COR-L47 (cell line): ENCODE measurements at places on chromosomes 6 and 20.
A peak's percentile ranks its signal among the peaks of the same experiment; 100 is the strongest.

DNA sequence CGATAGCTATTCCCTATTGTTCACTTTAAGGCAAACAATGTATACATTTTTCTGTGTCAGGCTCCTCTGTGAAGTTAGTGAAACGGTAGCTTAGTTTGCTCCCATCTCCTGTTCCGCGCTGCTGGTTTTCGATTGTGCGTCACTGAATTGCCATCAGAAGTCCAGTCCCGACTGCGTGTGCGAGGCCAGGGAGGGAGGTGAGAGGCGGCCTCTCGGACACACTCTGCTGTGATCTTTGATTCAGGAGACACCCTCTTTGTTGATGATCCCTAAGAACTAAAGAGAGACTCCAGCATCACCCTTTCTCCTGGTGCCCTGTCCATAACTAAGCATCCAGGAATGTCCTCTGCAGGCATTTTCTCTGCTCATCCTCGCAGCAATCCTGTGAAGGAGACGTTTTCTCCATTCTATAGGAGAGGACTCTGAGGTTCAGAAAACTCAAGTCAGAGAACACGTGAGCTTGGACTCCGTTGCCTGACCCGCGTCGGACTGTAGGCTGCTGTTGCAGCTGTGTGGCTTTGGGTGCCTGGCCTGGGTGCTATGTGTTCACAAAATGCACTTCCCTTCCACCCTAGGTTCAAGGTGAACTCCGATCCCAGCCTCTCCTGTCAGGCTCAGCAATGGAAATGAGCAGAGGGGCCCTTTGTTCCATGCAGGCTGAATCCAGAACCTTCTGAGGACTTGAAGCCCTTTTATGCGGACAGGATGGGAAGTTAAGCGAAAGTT is 24.1 kb upstream of the UNC93A start:
- no peak for DNase-seq

- peak; percentile 14 for DNase-seq
Observed at GRCh38 chr6:89351671-89352277, 748 bp downstream of the UBE2J1 start.

DNA sequence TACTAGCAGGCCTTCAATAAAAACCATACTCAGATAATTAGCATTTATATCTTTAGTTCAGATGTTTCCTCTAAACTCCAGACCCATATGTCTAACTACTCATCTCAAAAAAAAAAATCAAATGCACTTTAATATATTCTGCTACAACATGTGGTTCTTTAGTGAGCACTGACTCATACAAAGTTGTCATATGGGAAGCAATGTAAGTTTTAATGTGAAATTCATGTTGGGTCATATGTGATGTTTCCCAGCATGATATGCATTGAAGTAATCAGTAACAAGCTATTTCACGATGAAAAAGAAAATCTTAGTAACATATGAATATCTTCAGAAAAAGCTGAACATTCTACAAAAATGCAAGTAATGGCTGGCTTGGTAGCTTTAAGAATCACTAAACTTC is 859.7 kb upstream of the ADGRB3 start:
- no peak for DNase-seq

DNA sequence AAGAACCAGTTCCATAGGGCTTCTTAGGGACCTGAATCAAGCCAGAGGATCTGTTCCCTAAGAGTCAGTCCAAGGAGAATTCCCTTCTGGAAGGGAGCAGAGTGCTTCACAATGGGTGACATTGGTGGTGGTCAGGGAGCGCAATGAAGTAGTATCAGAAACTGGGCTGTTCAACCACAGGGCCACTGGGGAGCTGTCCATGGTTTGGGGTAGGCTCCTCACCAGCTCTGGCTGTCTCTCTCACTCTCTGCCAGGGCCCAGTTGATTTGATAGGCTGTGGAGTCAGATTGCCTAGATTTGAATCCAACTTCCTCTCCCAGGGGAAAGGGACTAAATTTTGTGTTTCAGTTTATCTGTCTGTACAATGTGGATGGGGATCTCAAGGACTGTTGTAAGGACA is 36.7 kb upstream of the CHD6 start:
- DNase-seq = no peak

GRCh38 chr20:24051160-24051559 is 62.6 kb upstream of the GGTLC1 start:
- DNase-seq = no peak

DNA sequence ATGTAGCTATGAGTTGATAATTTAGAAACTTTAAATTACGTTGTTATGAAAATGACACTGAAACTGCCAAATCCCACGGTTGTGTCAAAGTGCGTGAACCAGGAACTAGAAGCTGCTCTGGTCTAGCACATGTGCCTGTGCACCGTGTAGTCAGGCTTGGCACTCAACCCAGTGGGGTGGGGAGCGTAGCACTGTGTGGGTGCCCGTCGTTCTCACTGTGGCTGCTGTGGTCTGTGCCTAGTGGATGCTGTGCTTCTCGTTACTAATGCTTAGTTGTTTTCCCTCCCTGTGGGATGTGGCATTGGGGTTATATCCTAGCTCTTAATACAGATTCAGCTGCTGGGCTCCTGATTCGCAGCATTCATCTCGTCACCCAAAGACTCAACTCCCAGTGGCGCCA is 46.2 kb upstream of the ADIG start:
- no peak for DNase-seq

- no peak for DNase-seq
Observed at GRCh38 chr6:218153-219018, 73.9 kb upstream of the DUSP22 start.

DNA sequence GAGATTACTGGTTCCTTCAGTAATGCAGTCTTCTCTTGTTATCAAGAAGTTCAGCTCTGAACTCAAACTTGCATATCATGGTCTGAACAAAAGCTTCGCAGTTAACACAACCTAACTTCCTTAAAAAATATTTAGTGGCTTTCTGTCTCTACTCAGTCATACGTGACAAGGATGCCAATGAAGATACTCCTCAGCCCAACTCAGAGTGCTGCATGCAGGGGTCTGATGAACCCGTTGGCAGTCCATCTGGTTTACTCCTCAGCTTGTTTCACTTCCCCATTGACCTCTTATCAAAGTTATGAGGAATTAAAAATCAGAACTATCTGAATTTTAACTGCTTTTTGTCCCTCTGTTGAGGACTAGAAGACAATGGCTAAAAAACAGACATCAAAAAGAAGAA is 56.6 kb upstream of the RIN2 start:
- no peak for DNase-seq

DNA sequence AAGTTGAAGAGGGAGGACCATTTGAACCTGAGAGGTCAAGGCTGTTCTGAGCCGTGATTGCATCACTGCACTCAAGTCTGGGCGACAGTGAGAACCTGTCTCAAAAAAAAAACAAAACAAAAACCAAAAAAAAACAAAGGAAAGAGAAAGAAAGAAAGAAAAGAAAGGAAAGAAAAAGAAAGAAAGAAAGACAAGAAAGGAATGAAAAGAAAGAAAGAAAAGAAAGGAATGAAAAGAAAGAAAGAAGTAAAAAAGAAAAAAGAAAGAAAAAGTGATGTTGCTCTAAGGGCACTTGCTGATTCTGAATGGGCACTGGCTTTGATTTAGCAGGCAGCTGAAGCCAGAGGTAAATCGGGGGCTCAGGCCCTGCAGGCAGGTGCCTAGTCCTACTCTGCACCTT is 161.0 kb downstream of the MCHR2 start:
- DNase-seq = no peak

DNA sequence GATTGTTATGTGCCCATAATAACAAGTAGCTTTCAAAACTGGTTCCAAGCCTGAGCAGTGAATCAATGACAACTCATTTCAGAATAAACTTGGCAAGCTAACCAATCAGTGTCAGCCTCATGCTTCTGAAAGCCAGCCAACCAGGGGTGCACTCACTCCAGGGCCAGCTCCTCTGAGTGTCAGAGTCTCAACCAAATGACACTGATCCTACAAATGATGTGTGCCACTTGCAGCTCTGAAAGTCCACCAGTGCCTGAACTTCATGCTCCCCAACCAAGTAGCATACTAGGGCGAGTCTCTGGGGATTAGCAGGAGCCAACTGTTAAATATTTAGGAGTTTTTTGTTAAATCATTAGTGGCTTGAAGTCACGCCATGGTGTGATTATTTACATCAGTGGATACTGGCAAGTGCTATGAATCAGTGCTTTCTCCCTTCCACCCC is 4.5 kb downstream of the IYD start:
- no peak for DNase-seq

DNA sequence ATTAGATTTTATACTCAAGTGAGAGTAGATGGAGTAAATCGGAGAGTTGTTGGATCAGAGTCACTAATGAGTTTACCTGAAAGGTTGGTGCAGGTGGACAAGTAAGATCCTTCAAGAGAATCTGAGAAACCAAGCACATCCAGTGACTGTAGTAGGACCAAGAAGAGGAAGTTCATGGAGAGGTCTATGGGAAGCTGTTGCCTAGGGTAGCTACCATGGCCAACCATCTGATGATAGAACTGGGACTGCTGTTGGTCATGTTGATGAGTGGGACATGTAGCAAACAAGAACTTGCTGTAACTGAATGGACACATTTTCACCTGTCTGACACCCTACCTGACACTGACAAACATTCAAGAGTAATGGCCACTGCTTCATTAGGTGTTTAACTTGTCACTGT is 11.3 kb upstream of the ADGB start:
- no peak for DNase-seq

- no peak for DNase-seq
Observed at GRCh38 chr20:34643928-34644327, 33.0 kb downstream of the PIGU start.

DNA sequence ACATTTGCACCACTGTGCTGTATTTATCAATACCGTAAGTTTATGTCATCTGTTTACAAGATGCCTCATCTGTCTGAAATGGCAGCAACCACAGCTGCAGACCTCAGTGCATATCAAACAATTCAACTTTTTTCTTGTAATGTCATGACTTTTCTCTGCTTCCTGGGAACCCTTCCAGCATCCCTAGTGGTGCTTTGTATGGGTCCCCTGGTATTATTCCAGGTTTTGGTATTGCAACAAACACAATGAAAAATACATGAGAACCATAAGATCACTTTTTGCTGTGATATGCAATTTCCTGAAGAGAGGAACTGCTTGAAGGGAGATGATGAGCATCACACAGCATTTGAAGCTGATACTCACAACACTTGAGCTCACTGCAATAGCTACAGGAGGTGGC is 12.0 kb upstream of the TXNDC5 start:
- no peak for DNase-seq

GRCh38 chr20:652615-653109 is 338 bp downstream of the SRXN1 start:
- no peak for DNase-seq

DNA sequence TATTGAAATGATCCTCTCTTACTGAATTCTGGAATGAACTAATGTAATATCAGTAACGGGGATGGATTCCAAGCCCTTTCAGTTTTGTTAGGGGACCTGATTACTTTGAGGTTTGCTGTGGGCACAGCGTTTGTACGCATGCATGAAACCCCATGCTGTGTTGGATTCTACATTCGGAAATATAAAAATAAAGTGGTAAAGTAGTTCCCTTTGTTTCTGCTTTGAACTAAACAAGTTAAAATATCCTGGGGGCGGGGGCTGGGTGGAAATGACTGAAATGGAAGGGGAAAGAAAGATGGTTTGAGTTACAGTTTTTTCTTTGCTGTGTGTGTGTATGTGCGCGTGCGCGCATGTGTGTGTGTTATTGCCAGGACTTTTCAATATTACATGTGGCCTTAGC is 196.5 kb upstream of the OPRM1 start:
- DNase-seq = no peak

DNA sequence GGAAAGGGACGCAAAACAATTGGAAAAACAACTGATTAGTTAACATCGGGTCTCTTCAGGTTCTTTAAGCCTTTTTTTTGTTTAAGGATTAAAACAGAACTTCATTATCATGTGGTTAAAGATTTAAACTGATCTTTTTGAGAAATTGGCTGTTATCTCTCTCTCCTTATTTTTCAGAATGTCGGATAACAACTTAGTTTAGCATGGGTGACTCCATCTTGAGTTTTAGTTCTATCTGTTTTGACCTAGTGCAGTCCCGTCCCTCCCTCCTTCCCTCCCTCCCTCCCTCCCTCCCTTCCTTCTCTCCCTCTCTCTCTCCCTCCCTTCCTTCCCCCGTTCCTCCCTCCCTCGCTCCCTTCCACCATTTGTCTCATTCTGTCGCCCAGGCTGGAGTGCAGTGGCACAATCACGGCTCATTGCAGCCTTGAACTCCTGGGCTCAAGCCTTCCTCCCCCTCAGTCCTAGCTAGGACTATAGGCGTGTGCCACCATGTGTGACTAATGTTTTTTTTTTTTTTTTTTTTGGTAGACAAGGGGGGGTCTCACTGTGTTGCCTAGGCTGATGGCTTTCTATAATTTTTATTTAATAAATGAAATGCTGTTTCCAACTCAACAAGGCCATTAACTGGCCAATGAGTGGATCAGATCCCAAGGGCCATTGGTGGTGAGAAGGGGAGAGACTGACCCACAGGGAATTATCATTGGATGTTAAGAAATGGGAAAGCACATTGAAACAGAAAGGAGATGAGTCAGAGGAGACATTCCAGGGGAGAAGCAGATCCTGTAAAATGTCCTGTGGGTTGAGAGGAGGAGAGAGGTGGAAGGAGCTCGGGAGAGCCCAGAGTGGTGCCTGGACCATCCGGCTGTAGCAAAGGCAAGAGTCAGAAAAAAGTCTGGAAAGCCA is 13.6 kb downstream of the BAK1 start:
- DNase-seq = no peak

DNA sequence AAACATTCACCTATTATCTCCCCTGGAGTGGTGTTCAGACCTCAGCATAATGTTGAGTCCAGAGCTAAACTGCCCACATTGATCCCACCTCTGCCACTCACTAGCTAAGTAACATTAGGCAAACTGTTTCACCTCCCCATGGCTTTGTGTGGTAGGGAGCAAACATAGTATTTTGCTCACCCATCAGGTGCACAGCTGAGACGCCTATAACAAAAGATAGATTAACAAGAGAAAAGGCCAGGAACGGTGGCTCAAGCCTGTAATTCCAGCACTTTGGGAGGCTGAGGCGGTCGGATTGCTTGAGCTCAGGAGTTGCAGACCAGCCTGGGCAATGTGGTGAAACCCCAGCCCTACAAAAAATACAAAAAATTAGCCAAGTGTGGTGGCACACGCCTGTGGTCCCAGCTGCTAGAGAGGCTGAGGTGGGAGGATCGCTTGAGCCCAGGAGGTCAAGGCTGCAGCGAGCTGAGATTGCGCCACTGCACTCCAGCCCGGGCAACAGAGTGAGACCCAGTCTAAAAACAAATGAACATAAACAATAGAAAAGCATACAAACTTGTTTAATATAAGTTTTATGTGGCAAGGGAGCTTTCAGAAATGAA is 91.6 kb downstream of the MAP3K7 start:
- no peak for DNase-seq

DNA sequence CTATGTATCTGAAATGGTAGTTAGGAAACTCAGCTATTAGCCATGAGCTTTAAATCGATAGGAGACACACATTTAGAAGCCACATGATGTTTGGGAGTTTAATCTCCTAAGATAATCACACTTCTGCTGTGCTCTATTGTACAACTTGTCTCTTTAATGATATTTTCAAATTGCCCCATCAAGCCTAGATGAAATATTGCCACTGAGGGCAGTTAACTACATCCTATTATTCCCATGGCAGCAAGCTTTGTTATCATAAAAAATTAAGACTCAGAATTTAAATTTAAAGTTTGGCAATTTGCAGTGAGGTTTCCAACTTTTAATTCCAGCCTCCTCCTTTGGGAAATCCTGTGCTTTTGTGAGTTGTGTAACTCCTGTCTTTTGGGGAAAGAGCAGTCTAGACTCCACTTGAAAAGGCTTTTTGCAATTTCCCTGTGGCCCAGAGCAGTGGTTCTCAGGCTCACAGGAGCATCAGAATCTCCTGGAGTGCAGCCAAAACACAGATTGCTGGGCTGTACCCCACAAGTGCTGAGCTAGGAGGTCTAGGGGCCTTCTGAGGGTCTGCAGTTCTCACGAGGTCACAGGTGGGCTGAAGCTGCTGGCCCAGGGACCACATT is 792.4 kb downstream of the QKI start:
- DNase-seq = no peak
